ENCODE measurements at places on chromosomes 5 and 9. TPM values are rescaled to one million over a fixed set of nuclear protein-coding genes. Genes with fewer than 3 reads are reported as not detected.

Gene PCDHB11
- polyA plus RNA-seq: not detected

Gene SEMA4D
- polyA plus RNA-seq: 0.43 TPM

GRCh38 chr9:121299467-121300282 is 31.7 kb downstream of the GSN start:
- no peak for DNase-seq
- peaks cover 7% of the 10 kb centered on the region for H3K4me1 ChIP-seq
- peak overlapping the region; percentile 40 for H3K4me3 ChIP-seq

DNA sequence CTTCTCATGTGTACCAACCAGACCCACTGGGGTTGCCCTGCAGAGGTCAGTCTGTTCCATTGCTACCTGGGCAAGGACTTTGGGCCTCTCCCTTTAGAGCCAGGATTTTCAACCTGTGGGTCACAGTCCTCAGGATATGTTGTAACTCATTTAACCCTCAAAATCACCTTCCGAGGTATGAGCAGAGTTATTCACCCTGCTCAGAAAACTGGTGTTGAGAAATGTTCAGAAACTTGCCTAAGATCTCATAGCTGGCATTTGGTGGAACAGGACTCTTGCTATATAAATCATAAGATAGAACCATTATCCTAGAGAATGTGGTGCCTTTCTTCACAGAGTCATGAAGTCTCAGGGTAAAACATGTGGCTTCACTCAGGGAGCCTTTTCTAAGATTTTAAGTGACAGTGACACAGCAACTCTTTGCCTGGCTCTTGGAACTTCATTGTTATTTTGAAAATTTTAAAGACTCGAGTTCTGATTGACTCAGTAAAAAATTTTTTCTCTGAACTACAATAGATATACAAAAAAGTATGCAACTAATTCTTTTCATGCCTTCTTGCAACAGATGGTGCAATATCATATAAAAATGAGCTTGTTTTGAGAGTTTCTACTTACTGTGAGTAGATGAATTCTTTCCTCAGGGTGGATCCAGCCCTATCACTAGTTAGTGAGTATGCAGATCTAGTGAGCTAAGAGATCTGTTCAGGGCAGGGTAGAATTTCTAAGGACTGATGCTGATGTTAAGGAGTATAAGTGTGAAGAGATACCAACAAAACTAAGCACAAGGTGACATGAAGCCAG is 29.5 kb downstream of the CAST start:
- peaks cover 6% of the 10 kb centered on the region for H3K36me3 ChIP-seq
- no peak for DNase-seq
- no peaks in the 10 kb centered on the region for H3K27me3 ChIP-seq
- peak overlapping the region; percentile 51 for H3K27ac ChIP-seq
- peaks cover 21% of the 10 kb centered on the region for H3K4me1 ChIP-seq
- H3K4me3 ChIP-seq: no peak overlapping the region

DNA sequence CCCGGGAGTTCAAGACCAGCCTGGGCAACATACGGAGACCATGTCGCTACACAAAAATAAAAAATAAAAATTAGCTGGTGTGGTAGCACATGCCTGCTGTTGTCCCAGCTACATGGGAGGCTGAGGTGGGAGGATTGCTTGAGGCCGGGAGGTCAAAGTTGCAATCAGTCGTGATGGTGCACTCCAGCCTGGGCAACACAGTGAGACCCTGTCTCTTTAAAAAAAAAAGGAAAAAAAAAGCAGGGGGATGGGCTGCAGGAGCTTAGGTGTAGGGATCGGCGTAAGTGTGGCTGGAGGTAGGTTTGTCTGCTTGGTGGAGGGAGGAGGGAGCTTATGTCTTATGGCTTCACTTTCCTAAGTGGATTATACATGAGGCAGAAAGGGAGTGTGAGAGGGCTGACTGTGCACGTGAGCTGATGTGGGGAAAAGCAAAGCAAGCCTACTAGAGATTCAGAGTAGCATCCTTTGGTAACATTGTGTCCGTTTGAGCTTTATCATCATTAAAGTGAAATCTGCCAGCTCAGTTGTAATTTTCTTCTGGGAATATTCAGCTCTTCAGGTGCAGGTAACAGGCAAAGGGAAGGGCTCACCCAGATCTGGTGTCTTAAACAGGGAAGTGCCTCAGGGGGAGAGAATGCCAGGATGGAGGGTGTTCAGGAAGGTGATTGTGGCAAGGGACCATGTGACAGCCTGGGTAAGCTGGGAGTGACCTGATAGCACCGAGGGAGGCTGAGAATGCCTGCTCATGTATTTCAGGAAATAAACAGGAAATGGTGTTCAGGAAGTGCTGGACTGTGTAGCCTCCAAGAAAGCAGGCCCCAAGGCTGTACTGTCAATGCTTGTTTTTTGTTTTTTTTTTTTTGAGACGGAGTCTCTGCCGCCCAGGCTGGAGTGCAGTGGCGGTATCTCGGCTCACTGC is 17.6 kb upstream of the SETX start:
- H3K4me1 ChIP-seq: no peaks in the 10 kb centered on the region
- no peak overlapping the region for H3K27ac ChIP-seq
- H3K27me3 ChIP-seq: no peaks in the 10 kb centered on the region
- DNase-seq: no peak

Gene C9orf153
- polyA plus RNA-seq: not detected

- peak overlapping the region; percentile 10 for H3K27ac ChIP-seq
- H3K27me3 ChIP-seq: no peaks in the 10 kb centered on the region
- peaks cover 45% of the 10 kb centered on the region for H3K4me1 ChIP-seq
Measured at GRCh38 chr5:9056046-9056445, 489.8 kb downstream of the SEMA5A start.

GRCh38 chr5:142404046-142404477 is 79.2 kb upstream of the SPRY4 start:
- no peak overlapping the region for H3K4me3 ChIP-seq
- no peak for DNase-seq
- no peaks in the 10 kb centered on the region for H3K36me3 ChIP-seq
- peaks cover 18% of the 10 kb centered on the region for H3K4me1 ChIP-seq

GRCh38 chr5:152987131-152987530 is 503.3 kb upstream of the GRIA1 start:
- DNase-seq: no peak
- H3K27ac ChIP-seq: no peak overlapping the region
- H3K4me3 ChIP-seq: no peak overlapping the region
- no peaks in the 10 kb centered on the region for H3K4me1 ChIP-seq

GRCh38 chr9:71096421-71097108 is 24.9 kb downstream of the TRPM3 start:
- no peak for DNase-seq
- no peak overlapping the region for H3K27ac ChIP-seq
- no peaks in the 10 kb centered on the region for H3K4me1 ChIP-seq
- no peaks in the 10 kb centered on the region for H3K36me3 ChIP-seq
- no peak overlapping the region for H3K4me3 ChIP-seq
- H3K27me3 ChIP-seq: no peaks in the 10 kb centered on the region

GRCh38 chr5:147483961-147484707 is 25.7 kb downstream of the DPYSL3 start:
- no peaks in the 10 kb centered on the region for H3K27me3 ChIP-seq
- H3K4me3 ChIP-seq: no peak overlapping the region
- H3K27ac ChIP-seq: no peak overlapping the region
- DNase-seq: no peak

- H3K4me3 ChIP-seq: no peak overlapping the region
- H3K36me3 ChIP-seq: no peaks in the 10 kb centered on the region
- no peaks in the 10 kb centered on the region for H3K27me3 ChIP-seq
Measured at GRCh38 chr9:132040246-132040645, 39.4 kb downstream of the MED27 start.

DNA sequence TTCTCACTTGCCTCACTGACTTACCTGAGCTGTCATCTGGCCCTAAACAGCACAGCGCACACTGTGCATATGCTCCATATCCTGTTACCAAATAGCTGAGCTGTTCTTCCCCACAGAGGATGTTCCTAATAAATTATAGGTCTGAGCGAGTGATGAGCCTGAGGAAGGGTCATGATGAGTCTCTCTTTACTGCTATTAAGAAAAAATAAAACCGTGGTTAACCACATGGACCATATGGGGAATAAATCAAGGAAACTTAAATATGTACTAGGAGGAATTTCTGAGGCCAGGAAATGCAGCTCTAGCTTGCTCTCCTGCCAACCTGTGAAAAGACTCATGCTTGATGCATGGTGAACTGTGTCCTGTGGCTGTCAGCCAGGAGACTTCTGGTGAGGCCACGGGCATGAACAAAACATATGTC is 424.8 kb upstream of the DMAC1 start:
- no peak overlapping the region for H3K4me3 ChIP-seq
- H3K36me3 ChIP-seq: no peaks in the 10 kb centered on the region
- DNase-seq: no peak

DNA sequence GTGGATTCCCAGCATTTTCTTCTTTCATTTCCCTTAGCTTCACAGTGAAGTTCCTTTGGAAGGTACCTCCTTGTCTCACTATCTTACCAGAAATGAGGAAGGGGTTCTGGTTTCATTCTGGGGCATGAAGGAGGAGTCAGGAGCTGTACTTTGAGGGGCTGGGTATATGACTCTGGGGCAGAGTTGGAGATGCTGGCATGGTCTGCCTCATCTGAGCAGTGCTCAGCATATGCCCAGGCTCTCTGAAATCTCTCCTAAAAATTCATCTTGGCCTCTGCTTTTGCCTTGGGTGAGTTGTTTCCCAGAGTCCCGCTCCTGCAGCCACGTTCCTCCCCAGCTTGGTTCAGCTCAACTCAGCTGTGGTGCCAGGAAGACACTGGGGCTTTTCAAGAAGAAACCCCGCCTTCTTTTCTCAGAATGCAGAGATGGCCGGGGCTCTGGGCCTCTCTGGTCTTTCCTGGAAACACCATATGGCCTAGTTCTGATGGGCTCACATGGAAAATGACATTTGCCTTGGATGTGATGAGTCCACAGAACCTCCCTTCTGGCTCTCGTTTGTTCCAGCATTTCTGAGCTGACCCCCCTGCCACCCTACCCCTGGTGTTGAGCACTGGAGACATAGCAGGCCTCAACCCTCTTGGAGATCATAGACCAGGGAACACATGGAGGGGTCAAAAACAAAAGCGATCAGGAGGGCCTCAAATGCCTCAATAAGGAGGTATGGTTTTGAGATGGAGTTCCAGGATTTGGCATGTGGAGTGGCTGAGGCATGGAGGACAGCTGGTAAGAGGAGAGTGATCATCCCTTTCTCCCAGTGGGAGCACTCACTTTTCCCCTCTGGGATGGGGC is 12.0 kb upstream of the TGFBR1 start:
- peaks cover 1% of the 10 kb centered on the region for H3K4me1 ChIP-seq
- no peak overlapping the region for H3K4me3 ChIP-seq

- no peaks in the 10 kb centered on the region for H3K4me1 ChIP-seq
- H3K27ac ChIP-seq: no peak overlapping the region
- no peaks in the 10 kb centered on the region for H3K36me3 ChIP-seq
- no peak for DNase-seq
- H3K4me3 ChIP-seq: no peak overlapping the region
Measured at GRCh38 chr5:28468166-28468565, 1429.8 kb upstream of the CDH9 start.

Gene RASEF
- 0.08 TPM for polyA plus RNA-seq

GRCh38 chr9:137307255-137308056 is 5.4 kb upstream of the NRARP start:
- peaks cover 12% of the 10 kb centered on the region for H3K27me3 ChIP-seq
- no peak for DNase-seq
- H3K4me1 ChIP-seq: peaks cover 41% of the 10 kb centered on the region

Gene LRRC19
- not detected for polyA plus RNA-seq

DNA sequence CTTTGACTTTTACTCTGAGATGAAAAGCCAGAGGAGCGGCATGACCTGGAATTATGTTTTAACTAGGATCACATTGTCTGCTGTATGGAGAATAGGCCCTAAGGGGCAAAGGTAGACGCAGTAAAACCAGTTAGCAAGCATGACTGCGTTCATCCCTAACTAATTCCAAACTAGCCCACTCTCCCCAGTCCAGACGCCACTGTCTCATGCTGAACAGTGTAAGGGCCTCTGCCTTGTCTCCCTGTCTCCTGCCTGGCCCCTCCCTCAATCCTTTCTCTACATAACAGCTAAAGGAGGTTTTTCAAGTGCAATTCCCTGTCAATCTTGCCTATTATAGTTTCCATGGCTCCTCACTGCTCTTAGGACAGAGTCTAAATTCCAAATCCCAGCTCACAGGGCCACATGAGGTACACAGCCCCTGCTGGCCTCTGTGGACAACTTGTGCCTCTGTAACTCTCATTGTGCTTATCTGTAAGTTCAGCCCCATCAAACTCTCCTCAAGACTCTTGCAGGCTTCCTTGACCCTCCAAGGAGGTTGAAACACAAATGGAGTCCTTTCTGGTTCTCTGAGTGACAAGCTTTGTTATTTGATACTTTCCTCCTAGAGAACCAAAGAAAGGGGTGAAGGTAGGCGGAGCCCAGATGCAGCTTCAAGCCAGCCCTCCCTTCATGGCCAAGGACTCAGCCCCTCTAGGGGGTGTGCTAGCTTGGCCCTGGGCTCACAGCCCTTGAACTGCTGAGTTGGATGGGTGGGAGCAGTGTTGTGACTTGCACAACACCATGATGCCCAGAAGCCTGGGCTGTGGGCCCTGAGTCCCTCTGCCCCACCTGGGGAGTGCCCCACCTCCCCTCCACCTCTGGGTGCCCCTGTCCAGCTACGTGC is 16.0 kb upstream of the SLC22A4 start:
- peaks cover 17% of the 10 kb centered on the region for H3K4me1 ChIP-seq
- H3K27ac ChIP-seq: no peak overlapping the region
- no peak for DNase-seq
- no peaks in the 10 kb centered on the region for H3K27me3 ChIP-seq
- H3K36me3 ChIP-seq: peaks cover 2% of the 10 kb centered on the region
- no peak overlapping the region for H3K4me3 ChIP-seq

Gene TMOD1
- polyA plus RNA-seq: not detected

Gene BDP1
- polyA plus RNA-seq: 8.4 TPM

DNA sequence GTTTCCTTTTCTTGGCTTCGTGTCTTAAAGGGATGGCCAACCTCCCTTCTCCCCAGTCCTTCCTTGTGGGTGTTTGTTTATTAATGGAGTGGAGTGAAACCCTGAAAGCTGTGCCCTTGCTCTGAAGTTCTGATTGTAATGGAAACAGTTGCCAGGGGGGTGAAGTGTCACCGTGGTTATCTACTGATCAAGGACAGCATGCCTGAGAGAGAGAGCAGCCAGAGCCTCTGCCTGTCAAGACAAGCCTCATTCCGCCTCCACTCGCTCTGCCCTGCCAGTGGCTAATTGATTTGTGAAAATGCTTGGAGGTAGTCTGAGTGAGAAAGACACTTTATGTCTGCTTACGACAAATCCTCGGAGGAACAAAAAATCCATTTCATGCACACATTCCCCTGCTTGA is 143.7 kb upstream of the SLC30A5 start:
- H3K4me3 ChIP-seq: peak overlapping the region; percentile 7
- no peak overlapping the region for H3K27ac ChIP-seq
- peaks cover 2% of the 10 kb centered on the region for H3K27me3 ChIP-seq
- DNase-seq: no peak

DNA sequence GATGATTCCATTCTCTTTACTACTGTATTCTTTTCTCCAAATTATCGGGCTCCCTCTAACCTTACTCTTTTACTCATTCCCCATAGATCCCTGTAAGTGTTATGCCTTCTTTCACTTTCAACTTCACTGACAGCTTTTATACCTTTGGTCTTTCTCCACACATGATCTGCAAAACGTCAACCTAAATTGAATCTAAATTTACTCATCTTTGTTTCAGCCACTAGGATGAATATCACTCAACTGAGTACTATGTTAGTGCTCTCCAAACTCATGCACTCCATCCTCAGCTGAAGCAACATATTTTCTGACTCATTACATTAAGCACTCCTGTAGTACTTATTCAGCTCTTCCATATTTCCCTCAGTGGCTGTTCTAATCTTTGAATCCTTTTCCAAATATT is 133.4 kb downstream of the ADAMTS19 start:
- H3K27ac ChIP-seq: no peak overlapping the region
- H3K4me3 ChIP-seq: no peak overlapping the region
- H3K36me3 ChIP-seq: no peaks in the 10 kb centered on the region
- no peak for DNase-seq
- no peaks in the 10 kb centered on the region for H3K4me1 ChIP-seq
- no peaks in the 10 kb centered on the region for H3K27me3 ChIP-seq

All from keratinocyte (primary cell).